ENCODE measurements at places on chromosomes 1 and 21. TPM values are rescaled to one million over a fixed set of nuclear protein-coding genes. Genes with fewer than 3 reads are reported as not detected.

- DNase-seq = no peak
These were observed 25.6 kb downstream of the PPP1R12B start for GRCh38 chr1:202374099-202374498.

DNA sequence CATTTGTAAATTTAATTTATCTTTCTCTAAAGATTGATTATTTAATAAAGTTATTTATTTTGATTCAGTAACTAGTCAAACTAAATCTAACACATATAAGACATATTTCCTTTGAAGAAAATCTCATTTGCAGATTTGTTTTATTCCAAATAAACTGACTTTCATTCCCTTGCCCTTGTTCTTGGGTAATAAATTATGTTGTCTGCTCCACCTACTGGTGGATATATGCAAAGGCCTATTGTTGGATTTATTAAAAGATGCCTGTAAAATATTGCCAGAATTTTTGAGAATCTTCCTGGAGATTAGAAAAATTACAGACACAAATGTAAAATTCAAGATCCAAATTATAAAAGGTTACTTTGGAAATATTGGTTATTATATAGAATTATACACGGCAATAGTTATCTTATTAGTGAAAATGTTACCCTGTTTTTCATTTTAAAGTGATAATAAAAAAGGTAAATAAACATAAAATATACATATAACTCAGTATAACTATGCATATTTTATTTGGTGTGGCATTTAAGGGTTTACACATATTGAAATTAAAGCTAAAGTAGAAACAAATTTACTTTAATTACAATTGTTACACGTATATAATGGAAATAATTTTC, 116.1 kb downstream of the SPATA17 start:
- no peak for DNase-seq

GRCh38 chr21:44456214-44456914, 1.1 kb downstream of the LRRC3 start:
- DNase-seq = no peak

GRCh38 chr1:204885288-204885711, 14.6 kb downstream of the NFASC start:
- DNase-seq = no peak

The KRTAP13-2 gene
- not detected for total RNA-seq

The CLDN8 gene
- total RNA-seq = not detected

- no peak for DNase-seq
These were observed 112.2 kb upstream of the GJB5 start for GRCh38 chr1:34642679-34643078.

The REN gene
- not detected for total RNA-seq

DNA sequence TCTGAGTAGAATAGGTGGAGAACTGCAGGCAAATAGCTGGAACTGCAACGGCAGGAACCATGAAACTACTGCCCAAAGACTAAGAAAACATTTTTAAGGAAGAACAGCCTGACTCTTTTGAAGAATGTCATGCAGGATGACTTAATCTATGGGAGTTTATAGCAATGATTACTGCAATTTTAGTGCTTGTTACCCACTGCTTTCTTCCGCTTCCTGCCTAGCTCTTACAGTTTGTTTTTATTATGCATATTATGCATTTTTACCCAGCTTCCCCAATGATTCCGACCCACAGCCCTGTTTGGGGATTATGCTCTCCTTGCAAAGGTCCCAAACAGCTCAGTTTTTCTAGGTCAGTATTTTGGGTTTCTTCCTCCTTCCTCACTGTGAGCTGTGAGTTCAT, 71.2 kb downstream of the PCNX2 start:
- DNase-seq = no peak

GRCh38 chr1:13901039-13901438, 201.1 kb downstream of the PRDM2 start:
- DNase-seq = no peak
